RWPE2 (cell line): ENCODE measurements at places on chromosomes 4 and X.

- DNase-seq = no peak
These were observed 12.2 kb upstream of the ZNF280C start for GRCh38 chrX:130280901-130281300.

- no peak for DNase-seq
These were observed 89.0 kb upstream of the BMPR1B start for GRCh38 chr4:94668724-94669123.

DNA sequence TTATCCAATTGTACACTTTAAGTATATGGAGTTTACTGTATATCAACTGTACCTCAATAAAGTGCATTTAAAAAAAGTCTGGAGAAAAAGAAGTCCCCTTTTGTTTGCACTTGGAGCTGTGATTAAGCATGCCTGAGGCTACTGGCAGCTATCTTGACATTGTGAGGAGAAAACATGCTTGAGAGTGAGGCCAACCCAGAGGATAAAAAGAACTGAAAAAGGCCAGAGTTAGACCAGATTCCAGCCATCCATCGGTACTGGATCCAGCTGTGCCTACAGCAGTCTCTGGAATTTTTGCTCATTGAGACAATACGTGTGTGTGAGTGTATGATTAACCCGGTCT, 57.4 kb downstream of the LGI2 start:
- no peak for DNase-seq

DNA sequence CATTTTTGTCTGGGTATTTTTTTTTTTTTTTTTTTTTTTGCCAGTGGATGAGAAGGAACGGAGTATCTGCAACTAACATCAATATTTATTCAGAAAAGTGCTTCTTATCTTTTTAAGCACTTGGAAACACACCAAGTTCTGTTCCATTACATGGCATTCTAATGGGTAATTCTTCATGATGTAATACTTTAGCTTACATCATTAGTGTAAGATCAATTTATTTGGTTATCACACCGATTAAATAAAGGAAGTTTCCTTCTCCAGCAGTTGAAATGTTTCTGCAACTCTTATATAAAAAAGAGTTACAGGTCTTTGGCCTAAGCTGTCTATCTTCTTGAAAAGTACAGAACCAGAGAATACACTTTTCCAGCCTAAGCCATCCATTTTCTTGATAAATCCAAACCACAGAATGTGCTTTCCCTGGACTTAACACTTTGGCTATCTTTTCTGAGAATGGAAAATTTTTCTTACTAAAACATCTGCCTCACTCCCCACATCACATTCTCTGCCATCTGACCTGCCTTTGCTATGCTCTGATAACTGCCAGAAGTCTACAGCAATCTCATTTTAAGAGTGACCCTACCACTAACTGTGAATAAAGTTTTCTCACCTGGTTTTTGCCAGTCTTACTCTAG, 191.9 kb upstream of the MAB21L2 start:
- no peak for DNase-seq

GRCh38 chrX:132858018-132858417, 100.4 kb downstream of the HS6ST2 start:
- no peak for DNase-seq

GRCh38 chrX:85828771-85829170, 218.6 kb downstream of the CHM start:
- DNase-seq = no peak

GRCh38 chr4:140134746-140135425, 19.1 kb downstream of the MAML3 start:
- DNase-seq = no peak

DNA sequence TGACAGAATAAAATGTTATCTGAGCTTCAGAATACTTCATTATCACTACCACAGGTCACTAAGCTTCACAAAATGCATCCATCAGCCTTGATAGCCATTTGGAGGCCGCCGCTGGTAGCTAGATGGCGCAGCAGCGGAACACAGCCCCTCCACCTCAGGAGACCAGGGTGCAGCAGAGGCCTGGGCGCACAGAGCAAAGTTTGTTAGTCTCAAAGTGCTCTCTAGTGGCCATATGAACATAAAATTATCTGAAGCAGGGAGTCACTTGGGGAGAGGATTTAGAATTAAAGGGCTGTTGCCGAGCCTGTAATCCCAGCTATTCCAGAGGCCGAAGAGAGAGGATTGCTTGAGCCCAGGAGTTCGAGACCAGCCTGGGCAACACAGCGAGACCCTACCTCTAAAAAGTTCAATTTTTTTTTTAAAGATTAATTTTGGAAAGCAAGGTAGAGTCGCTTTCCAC, 8.1 kb upstream of the DCTD start:
- DNase-seq = no peak

DNA sequence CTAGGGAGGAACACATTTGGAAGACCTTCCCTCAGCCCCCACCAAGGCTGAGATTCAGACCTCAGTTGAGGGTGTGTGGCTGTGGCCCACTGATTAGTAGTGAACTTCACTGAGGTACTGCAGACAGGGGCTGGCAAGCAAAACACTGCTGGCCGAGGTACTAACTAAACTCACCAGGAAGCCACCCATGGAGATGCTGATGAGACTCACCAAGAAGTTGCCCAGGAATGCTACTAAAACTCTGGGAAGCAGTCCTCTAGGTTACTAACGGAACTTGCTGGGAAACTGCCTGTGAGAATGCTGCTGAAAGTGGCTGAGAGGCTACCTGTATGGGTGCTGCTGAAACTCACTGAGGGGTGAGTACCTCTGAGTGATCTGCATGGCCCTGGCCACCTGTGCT, 372.4 kb upstream of the RPS6KA3 start:
- DNase-seq = no peak

DNA sequence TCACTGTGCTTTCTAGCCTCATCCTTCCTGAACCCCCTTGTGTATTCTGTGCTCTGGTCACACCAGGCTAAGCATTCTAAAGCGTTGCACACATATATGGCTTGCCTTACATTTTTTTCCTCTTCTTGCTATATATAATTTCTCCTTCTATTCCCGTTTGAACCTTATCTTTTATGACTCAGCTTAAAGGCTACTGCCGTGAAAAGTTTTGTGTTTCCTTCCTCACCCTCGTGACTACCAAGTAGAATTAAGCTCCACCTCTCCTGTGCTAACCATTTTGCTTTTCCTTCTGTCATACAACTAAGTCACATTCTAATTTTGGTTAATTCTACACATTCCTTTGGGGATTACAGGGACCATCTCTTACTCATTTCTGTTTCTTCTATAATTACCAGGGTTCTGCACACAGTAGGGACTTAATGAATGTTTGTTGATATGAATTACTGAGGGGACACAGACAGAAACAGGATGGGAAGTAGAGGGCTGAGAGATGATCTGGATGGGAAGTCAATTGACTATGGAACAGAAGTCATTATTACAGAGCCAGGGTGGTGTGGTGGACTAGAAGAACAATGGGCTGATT, 67.1 kb downstream of the DOCK11 start:
- DNase-seq = no peak
